ENCODE measurements at places on chromosomes 1 and 21.

DNA sequence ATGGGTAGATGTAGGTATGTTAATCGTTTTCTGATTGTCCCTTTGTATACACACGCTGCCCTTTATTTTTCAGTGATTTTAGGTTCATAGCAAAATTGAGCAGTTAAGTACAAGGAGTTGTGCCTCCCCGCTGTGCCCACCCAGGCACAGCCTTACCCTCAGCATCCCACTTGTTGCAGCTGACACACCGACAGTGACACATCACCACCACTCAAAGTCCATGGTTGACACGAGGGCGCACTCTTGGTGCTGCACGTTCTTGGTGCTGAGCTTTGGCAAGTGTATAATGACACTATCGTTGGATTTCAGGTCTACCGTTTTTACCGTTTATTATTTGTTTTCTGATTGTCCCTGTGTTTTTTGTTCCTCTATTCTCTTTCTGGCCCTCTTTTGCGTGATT lies 15.6 kb downstream of the C1orf159 start:
- peaks cover 52% of the 10 kb centered on the region for H3K4me1 ChIP-seq
- peak overlapping the region; percentile 49 for H3K27ac ChIP-seq
- no peak overlapping the region for H3K4me3 ChIP-seq
- peaks cover 12% of the 10 kb centered on the region for H3K27me3 ChIP-seq
- no peak for DNase-seq

DNA sequence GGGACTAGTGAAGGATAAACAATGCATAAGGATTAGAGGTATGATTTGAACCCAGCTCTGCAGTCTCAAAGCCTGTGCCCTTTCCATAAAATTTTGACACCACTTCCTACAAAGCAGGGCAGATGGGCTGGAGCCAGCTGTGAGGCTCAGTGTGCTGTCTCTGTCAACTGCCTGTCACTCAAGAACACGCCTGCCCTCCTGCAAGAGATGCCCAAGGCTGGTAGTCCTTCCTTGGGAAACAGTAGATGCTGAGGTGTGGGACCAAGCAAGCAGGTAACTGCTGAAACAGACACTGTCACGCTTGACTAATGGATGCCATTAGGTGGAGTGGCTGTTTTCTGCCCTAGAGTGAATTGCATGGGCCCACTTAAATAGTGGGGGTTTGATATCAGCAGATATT lies 402.0 kb downstream of the PTPRU start:
- no peaks in the 10 kb centered on the region for H3K4me1 ChIP-seq
- peak; percentile 30 for DNase-seq
- H3K4me3 ChIP-seq = no peak overlapping the region
- H3K27ac ChIP-seq = no peak overlapping the region
- peaks cover 3% of the 10 kb centered on the region for H3K27me3 ChIP-seq
- H3K36me3 ChIP-seq = no peaks in the 10 kb centered on the region

- H3K36me3 ChIP-seq = no peaks in the 10 kb centered on the region
- no peak overlapping the region for H3K27ac ChIP-seq
- no peak for DNase-seq
- peaks cover 58% of the 10 kb centered on the region for H3K27me3 ChIP-seq
- H3K4me1 ChIP-seq = peaks cover 10% of the 10 kb centered on the region
Measured at GRCh38 chr1:64471218-64472039, 1.5 kb downstream of the CACHD1 start.

- no peak overlapping the region for H3K27ac ChIP-seq
- no peak overlapping the region for H3K4me3 ChIP-seq
- no peaks in the 10 kb centered on the region for H3K4me1 ChIP-seq
- H3K27me3 ChIP-seq = no peaks in the 10 kb centered on the region
- no peaks in the 10 kb centered on the region for H3K36me3 ChIP-seq
Measured at GRCh38 chr1:188043536-188044245, 1214.9 kb downstream of the PLA2G4A start.

GRCh38 chr1:234277161-234277868 lies 95.9 kb upstream of the COA6 start:
- H3K36me3 ChIP-seq = peaks cover 25% of the 10 kb centered on the region
- no peak for DNase-seq
- H3K4me1 ChIP-seq = peaks cover 7% of the 10 kb centered on the region
- H3K4me3 ChIP-seq = no peak overlapping the region
- no peak overlapping the region for H3K27ac ChIP-seq
- peaks cover 9% of the 10 kb centered on the region for H3K27me3 ChIP-seq
